Foreskin melanocyte (primary cell): ENCODE measurements at places on chromosomes 16 and 17.

GRCh38 chr16:85357924-85358505 lies 245.7 kb upstream of the CIBAR2 start:
- no peak for DNase-seq

- no peak for DNase-seq
Measured at GRCh38 chr16:27225536-27226360, 22.4 kb downstream of the KDM8 start.

DNA sequence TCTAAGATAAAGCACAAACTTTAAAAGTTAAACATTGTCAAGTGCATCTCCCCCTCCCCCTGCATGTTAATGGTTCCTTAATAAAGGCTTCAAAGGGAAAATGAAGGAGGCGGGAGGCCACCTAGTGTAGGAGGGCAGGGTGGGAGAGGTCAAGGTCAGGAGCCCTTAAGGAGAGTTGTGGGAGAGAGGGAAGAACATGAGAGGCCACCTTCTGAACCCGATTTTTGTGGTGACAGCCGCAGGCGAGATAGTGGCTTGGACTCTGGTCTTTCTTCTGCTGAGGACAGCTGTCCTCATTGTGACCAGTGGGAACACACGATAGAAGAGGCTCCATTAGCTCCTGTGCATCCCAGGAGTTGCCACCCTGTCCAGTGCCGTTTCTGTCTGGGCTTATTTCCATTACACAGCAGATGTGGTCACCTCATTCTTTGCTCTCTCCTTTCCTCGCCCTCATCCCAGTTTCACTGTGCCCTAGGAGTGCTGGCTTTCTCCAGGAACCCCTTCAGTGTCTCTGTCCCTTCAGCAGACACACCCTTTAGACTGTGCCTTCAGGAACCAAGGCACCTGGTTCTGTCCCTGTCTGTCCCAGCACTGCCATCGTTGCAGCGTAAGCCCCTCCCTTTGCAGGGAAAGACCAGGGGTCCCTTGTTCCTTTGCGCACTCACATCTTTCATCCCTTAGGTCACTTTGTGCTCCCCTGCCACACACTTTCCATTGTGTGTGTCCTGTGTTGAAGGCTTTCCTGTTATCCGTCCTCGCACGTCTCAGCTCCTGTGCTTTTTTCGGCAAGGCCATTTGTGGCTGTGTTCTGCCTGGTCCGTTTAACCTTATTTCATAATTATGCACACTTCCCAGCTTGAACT lies 7.5 kb downstream of the SEC14L1 start:
- DNase-seq: no peak

- DNase-seq: no peak
Measured at GRCh38 chr17:4066210-4066609, 76.6 kb downstream of the ZZEF1 start.

- DNase-seq: no peak
Measured at GRCh38 chr17:78120971-78121800, 7.4 kb downstream of the TMC6 start.

GRCh38 chr17:7561589-7562207 lies at the start of gene SENP3:
SENP3 (plus strand) TSS chr17:7561919; CDS start chr17:7563077, 1,158 bp downstream.
- peak; percentile 80 for DNase-seq

DNA sequence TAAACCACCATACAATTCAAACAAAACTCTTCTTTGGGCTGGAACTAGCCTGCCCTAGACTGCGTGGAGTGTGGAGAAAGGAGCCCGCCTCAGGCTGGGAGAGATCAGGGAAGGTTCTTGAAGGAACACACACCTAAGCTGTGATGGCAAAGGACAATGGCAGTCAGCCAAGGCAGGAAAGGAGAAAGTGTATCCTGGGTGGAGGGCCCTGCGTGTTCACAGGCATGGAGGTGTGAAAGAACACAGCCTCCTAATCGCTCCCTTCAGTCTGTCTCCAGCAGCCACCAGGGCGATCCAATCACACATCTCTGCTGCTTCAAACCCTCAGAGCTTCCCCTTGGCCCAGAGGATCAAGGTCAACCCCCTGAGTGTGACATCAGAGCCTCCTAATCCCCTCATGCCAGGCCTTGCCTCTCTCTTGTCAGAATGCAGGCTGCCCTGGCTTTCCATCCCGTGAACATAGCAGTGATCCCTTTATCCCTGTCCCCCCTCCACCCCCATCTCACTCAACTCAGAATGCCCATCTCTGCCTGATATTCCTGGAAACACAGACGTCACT lies 173.0 kb downstream of the KATNIP start:
- DNase-seq: no peak

DNA sequence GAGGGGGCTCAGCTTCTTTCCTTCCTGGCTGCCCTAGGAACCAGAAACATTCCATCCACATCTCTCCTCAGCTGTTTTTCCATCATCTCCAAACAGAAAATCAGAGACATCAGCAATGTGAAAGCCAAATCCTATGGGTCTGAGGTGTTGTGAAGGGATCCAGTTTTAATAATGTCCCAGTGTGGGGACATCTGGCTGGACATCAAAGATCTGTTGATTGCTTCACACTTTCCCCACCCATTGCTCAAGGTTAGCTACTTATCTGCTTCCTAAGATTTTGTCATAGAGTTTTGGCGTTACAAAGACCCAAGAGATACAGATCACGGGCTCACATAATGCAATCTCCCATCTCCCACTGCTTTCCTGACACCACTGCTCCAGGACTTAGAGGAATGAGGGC lies 47.8 kb upstream of the AXIN2 start:
- DNase-seq: no peak

- no peak for DNase-seq
Measured at GRCh38 chr16:23080747-23081146, 68.5 kb downstream of the USP31 start.

DNA sequence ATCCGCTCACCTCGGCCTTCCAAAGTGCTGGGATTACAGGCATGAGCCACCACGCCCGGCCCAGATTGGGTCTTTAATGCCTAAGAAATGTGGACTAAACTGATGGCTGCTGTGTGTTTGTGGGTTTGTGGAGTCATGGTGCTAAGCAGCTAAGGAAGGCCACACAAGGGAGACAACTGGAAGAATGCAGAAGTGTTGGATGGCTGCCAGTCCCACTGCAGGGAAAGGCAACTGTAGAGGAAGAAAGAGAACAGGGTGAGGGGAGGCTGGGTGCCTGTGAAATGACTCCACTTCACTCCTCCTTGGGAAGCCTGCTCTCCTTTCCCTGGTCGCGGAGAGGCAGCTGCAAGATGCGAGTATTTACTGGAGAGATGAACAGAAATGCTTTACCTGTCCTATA lies 23.5 kb upstream of the SIAH1 start:
- peak; percentile 29 for DNase-seq

- no peak for DNase-seq
Measured at GRCh38 chr16:54938212-54939028, 7.8 kb downstream of the IRX5 start.

DNA sequence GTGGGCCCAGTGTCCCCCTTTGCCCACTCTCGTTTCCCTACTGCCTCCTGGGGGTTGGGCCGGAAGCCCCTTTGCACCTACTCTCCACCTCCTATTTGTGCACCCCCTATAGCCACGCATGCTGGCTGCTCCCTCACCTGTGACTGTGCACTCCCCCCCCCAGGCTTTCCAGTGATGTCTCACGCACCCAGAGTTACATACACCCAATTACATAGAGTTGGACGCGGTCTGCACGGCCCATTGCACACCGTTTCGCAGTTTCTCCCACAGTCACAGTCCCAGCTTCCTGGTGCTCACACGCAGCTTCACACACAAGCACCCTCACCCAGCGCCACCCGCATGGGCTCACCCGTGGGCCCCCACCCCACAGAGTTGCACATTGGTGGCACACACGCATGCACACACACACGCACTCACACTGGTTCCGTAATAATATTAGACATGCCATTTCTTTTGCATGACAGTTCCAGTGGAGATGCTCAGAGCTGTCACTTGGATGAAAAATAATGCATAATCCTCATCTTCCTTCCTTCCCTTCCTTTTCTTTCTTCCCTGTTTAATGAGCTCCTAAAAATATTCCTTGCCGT lies 21.5 kb upstream of the C1QL1 start:
- no peak for DNase-seq

GRCh38 chr17:73378974-73379470 lies 67.2 kb upstream of the CDC42EP4 start:
- DNase-seq: no peak

DNA sequence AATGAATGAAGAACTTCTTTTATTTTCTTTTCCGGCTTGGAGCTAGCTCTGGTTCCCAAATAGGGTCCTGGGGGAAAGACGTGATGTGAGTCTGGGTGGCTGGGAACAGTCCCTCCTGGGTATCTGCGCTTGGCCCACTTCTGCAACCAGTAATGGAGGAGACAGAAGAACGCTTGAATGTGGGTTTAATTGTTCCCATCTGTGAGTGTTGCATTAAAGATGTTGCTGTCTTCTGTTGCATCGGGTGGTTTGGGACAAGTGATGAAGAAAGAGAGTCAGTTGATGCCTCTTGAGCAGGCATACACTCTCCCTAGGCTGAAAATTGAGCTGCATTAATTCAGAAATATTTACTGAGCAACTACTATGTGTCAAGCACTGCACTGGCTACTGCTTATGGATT lies 511.1 kb downstream of the CDH13 start:
- DNase-seq: no peak

DNA sequence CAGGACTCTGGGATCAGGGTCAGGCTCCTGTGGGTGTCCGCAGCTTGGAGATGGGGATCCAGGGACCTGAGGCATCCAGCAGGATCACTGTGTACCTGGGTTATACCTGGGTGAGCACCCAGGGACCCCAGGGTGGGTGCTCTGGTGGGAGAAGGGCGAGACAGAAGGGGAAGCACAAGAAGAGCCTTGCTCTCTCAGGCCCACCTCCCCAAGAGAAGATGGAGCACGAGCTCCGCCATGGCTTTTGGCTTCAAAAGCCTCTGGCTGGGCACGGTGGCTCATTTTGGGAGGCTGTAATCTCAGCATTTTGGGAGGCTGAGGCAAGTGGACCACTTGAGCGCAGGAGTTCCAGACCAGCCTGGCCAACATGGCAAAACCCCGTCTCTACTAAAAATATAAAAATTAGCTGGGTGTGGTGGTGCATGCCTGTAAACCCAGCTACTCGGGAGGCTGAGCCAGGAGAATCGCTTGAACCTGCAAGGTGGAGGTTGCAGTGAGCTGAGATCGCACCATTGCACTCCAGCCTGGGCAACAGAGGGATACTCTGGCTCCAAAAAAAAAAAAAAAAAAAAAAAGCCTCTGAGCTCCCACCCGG lies 8.9 kb downstream of the DRC7 start:
- no peak for DNase-seq

DNA sequence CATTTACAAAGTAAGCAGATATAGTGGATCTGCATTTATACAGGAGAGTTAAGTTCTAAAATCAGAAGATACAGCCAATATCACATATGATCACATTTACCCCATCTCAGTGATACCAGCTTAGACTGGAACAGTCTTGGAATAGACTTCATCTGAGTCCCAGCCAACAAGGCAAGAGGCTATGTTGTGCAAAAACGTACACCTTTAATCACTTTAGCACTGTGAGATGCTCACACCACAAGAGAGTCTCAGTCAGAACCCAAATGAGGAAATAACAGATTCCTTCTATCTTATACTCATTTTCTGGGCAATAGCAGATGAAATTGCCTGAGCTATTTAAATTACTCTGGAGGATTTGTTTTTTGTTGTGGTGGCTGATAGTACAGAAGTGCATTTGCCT lies 145.6 kb downstream of the ANKFN1 start:
- DNase-seq: no peak

GRCh38 chr16:48099455-48099854 lies 56.3 kb downstream of the ABCC12 start:
- no peak for DNase-seq

GRCh38 chr16:57504001-57504400 lies 17.7 kb upstream of the DOK4 start:
- no peak for DNase-seq

DNA sequence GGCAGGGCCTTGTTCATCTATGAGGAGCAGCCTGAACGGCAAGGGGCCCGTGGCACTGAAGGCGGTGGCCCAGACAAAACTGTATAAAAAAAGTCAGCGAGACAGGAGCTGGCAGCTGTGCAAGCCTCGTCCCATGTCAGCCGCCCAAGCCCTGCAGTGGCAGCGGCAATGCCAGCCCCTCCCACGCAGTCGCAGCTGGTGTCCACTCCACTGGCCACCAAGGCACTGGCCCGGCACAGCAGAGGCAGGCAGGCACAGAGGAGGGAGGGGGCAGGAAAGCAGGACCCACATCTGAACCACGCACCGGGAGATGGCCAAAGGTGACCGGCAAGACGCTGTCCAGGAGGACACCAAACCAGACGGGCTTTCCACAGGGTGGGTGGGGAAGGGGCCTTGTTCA lies 15.9 kb upstream of the C16orf95 start:
- DNase-seq: no peak

DNA sequence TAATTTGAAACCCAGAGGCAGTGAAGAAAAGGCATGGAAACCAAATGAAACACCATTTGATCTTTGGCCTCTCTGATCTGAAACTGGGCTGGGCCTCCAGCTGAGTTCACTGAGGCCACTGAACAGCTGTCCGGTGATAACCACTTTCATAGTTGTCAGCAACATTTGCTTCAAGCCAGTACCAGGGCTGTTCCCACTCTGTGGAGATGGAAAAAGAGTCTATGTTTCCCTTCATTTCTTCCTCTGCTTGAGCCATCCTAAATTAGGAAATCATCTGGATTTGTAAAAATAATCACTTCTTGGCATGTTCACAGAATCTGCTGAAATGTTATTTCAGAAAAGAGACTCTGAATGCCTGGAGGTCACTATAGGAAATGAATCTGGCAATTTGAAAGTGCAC lies 119.3 kb downstream of the STX8 start:
- no peak for DNase-seq

DNA sequence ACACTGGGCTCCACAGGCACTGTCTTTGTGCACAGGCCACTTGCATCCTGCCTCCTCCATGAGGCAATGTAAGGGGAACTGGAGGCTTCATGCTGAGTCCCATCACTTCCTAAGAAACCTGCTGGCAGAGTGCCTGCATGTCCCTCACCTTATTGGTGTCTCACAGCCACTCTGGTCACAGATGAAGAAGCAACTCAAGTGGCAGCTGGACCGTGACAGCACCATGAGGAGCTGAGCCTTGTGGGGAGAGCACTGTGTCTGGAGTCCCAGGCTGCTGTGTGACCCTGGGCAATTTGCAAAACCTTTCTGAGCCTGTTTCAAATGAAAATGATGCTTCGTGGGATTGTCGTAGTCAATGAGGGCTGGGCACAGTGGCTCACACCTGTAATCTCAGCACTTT lies 19.5 kb downstream of the ANKRD40 start:
- DNase-seq: no peak

GRCh38 chr17:7580604-7581575 lies 1.5 kb downstream of the CD68 start:
- no peak for DNase-seq

DNA sequence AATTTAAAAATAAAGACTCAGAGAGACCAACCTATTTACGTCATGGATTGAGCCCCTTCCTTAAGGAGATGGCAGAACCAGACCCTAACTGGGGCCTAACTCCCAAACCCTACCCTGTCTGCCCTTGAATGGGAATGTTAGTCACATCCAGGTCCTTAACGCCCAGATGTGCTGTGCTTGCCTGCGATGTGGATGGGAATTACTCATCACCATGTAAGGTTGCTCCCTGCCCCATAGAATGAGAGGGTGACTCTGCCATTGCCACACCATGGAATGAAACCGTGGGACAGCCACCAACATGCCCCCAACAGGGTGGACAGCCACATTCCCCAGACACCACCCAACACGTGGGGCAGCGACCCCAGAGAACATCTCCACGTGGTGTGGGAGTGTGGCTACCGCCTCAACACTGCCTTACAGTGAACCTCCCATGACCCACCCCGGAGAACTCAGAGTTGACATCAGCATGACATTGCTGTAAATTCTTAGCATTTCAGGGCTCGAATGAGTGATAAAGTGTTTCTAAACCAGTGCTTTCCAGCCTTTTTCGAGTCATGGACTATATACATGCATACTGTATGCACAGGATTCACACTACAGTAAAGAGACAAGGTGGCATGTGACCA lies 31.8 kb downstream of the SCNN1B start:
- no peak for DNase-seq
